ENCODE measurements at places on chromosomes 3 and 15. TPM values are rescaled to one million over a fixed set of nuclear protein-coding genes. Genes with fewer than 3 reads are reported as not detected.

GRCh38 chr3:194860725-194861124 is 175.0 kb downstream of the FAM43A start:
- DNase-seq: no peak

DNA sequence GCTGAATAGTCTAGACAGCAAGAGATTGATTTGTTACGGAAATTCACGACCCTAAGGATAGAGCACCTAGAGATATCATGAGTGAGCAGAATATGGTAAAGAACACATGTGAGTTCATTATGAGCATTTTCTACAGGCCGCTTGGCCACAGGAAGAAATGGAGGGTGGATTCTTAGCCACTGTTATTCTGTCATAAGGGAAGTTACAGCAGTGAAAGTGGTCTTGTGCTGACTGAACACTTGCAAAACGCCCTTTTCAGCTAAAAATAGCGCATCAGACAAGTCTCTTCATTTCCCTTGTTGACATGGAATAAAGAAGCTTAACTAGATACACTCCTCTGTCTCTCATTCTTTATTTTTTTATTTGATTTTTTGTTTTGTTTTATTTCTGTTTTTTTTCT is 19.8 kb downstream of the DGKG start:
- DNase-seq: no peak

- DNase-seq: no peak
Measured at GRCh38 chr15:30928076-30928475, 24.4 kb downstream of the FAN1 start.

Gene UROC1
- total RNA-seq: not detected

- no peak for DNase-seq
Measured at GRCh38 chr3:64229903-64230302, 4.6 kb upstream of the PRICKLE2 start.

DNA sequence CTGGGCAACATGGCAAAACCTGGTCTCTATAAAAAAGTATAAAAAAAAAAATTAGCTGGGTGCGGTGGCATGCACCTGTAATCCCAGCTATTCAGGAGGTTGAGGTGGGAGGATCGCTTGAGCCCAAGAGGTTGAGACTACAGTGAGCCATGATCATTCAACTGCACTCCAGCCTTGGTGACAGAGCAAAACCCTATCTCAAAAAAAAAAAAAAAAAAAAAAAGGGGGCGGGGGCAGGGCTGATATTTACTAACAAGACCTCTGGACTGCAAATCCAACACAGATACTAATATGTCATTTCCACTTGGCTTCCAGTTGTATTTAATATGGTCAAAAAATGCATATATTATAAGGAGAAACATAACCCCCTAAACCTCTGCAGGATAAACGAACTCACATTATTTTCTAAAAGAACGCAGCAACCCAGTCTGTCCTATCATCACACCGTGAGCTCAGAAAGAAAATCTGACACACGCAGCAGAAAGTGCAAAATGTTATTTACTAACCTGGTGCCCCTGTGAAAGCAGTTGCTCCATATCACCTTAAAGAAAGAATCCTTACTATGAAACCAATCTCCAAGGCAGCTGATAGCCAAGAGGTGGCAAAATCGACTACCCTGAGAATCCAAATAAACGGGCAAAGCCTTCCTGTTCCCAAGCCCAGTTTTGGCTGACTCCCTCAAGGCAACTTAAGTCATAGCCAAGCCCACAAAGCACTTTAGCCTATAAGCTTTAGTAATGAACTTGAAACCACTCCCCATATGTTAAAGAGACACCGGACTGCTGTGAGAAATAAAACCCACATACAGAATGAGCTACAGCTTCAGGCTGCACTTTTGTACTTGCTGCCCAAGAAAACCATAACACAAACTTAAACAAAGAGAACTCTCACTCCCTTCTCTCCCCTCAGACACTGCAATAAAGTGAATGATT is 39.3 kb downstream of the PLD1 start:
- no peak for DNase-seq

- no peak for DNase-seq
Measured at GRCh38 chr3:156109989-156110388, 10.4 kb upstream of the KCNAB1 start.

- DNase-seq: no peak
Measured at GRCh38 chr3:188979248-188979647, 192.5 kb upstream of the TPRG1 start.

- DNase-seq: no peak
Measured at GRCh38 chr3:29488922-29489321, 208.1 kb downstream of the RBMS3 start.

Gene EOMES
- not detected for total RNA-seq

GRCh38 chr15:24054547-24055245 is 367.6 kb upstream of the NDN start:
- DNase-seq: no peak

Gene CADM2
- 0.65 TPM for total RNA-seq

- DNase-seq: no peak
Measured at GRCh38 chr3:180002006-180002405, 34.7 kb downstream of the PEX5L start.

- DNase-seq: no peak
Measured at GRCh38 chr3:189270248-189270832, 98.6 kb downstream of the TPRG1 start.

- DNase-seq: no peak
Measured at GRCh38 chr3:178512647-178513046, 23.6 kb upstream of the KCNMB2 start.

Gene CLDN16
- total RNA-seq: not detected

GRCh38 chr3:4464576-4464975 is 2.5 kb downstream of the SUMF1 start:
- DNase-seq: no peak

GRCh38 chr3:76078101-76078500 is 292.8 kb upstream of the ZNF717 start:
- no peak for DNase-seq

Gene PLA2G4E
- total RNA-seq: 0.08 TPM

DNA sequence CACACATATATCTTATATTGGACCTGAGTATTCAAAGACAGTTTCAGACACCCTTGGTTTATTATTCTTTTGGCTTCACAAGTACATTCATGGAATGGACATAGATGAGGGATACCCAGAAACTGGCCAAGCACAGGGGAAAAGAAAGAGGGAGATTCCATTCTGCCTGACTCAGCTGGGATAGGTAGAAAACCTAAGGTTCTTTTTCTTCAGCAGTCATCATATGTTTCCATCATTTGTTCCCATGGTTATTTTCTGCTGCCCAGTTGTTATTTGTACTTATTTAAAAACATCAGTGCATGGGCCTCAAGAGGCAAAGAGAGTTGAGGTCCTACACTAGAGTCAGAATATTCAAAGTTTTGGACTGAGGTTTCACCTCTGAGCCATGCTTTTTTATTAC is 91.8 kb downstream of the FILIP1L start:
- DNase-seq: no peak

Gene MAP1A
- total RNA-seq: 182 TPM

GRCh38 chr15:71937650-71938311 is 127.4 kb downstream of the NR2E3 start:
- DNase-seq: no peak

- peak; percentile 87 for DNase-seq
Measured at GRCh38 chr3:111859061-111859973, at the start of gene PHLDB2. Gene PHLDB2 (plus strand): TSS chr3:111859265. CDS start chr3:111884078, 24,813 bp downstream.

DNA sequence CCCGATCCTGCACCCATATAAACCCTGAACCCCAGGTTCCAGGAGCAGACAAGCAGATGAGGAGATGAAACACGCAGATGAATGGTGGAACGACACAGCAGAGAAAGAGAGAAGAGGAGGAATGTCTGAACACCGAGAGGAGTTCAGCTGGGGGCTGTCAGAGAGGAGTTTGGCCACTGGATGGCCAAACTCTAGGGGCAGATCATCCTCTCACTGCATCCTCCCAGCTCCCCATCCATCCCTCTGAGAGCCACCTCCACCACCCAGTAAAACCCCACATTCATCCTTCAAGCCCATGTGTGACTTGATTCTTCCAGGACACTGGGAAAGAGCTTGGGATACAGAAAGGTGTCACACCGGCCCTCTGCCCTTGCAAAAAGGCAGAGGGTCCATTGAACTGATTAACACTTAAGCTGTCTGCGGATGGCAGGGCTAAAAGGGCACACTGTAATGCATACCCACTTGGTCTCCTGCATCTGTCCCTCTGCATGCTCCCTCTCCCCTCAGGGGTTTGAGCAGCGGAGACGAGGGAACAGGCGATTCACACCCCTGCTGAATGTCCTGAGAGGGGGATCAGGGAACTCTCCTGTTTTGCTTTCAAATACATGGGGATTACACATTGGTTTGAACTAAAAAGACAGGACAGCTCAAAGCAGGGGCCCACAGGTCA is 53.8 kb downstream of the TMED3 start:
- DNase-seq: no peak

DNA sequence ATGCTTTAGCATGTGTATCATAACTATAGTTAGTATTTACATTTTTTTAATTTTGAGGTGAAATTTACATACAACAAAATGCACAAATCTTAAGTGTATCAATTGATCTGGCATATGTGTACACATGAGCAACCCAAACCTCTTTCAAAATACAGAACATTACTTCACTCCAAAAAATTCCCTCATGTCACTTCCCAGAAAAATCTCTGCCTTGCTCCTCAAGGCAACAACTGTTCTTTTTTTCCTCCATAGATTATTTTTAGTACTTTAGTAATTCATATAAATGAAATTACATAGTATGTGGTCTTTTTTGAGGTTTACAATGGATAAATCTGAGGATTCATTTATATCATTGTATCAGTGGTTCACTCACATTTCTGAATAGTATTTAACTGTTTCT is 84.9 kb downstream of the TRIM42 start:
- DNase-seq: no peak

Gene KPNA4
- total RNA-seq: 144 TPM

DNA sequence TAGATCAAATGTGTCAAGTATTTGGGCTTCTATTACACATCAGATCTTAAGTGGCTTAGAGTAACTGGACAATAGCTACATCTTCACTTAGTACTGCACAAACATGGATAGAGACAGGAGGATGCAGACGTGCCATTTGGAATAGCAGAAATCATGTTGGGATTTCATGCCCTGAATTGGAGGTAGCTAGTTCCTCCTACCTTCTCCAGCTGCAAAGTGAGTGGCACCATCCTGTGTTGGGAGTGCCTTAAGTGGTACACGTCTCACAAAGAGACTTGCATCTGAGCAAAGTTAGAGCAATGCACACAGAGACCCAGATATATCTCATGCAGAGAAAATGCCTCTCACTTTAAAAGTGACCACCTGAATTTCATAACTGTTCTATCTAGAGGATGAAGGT is 136.5 kb downstream of the SSR3 start:
- DNase-seq: no peak

DNA sequence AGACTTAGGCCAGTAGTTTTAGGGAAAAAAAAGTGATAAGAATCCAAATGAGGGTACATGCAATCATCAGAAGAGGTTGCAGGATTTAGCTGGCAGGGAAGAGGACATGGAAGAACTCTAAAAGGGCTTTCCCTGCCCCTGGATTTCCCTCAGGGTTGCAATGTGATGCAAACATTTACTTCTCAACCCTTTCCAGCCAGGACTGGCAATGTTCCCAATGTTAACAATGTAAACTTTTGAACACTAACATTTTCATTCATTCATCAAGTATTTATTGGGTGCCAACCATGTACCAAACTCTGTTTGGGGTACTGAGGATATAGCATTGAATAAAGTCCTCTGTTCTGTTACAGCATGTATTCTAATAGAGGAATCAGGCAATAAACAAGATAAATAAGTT is 349.4 kb upstream of the LRRC3B start:
- no peak for DNase-seq

Gene TLR9
- total RNA-seq: 0.16 TPM

- no peak for DNase-seq
Measured at GRCh38 chr3:57029924-57030323, 30.5 kb upstream of the SPATA12 start.

GRCh38 chr3:180295811-180296210 is 259.1 kb upstream of the PEX5L start:
- DNase-seq: no peak

DNA sequence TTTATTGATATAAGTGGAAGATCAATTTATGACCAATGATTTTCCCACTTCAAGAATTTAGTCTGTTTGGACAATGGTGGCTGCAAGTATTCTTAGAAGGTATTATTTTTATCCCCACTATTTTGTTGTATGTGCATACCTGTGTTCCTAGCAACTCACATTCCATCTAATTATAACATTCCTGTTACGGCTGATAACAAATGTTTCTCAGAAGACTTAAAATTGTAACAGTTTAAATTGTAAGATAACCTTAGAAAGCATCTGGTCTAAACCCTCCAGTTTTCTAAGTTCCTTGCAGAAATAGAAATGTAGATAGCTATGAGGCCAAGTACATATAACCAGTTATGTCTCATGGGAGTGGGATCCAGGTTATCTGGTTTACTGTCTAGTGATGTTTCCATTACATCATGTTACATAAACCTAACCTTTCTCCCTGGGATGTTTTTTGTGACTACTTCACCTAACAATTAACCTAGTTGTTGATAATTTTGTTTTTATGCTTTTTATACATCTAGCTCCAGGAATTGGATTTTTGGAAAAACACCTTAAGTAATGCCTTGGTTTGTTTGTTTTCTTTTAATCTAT is 11.1 kb upstream of the MFN1 start:
- DNase-seq: no peak

Gene THRB
- total RNA-seq: 27.2 TPM

DNA sequence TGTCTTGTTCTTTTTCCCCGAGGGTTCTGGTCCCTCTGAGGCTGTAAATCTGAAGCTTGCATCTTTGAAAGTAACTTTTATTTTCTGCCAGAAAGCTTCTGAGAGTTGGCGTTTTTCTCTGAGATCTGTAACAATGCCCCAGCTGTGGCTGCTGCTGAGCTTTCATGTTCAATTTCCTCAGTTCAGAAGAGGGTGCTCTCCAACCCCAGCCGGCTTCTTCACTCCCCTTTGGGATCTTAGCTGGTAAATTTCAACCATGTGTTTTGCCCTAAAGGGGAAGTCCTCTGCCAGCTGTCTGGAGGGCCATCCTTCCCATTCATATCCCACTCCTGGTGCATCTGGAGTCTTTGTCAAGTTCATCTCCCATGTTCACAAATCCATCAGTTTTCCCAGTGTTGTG is 18.3 kb upstream of the CFAP100 start:
- no peak for DNase-seq

Gene ZBTB11
- 8.4 TPM for total RNA-seq

- DNase-seq: no peak
Measured at GRCh38 chr3:150149651-150150051, 179.0 kb upstream of the PFN2 start.

GRCh38 chr15:45641374-45641781 is 6.5 kb downstream of the SQOR start:
- no peak for DNase-seq

GRCh38 chr3:169286214-169286613 is 377.3 kb downstream of the MECOM start:
- DNase-seq: no peak

DNA sequence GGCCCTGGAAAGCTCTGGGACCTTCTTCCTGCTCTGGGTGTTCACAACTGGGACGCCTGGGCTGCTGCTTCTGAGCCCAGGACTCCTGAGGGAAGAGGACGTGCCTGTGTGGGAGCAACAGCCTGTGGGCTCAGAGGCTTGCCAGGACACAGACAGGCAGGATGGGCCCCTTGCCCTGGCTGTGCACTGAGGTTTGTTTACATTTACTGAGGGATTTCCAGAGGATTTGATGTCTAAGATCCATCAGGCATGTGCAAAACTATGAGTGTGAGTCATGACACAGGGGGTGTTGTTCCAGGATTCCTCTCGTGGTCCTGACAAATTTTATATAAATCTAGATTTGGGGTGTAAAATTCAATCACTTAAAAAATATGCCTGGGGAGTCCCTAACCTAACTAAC is 10.6 kb downstream of the CCR9 start:
- no peak for DNase-seq

- DNase-seq: no peak
Measured at GRCh38 chr15:57865294-57865693, 158.8 kb downstream of the POLR2M start.

Gene EIF2A
- 65.4 TPM for total RNA-seq

Gene DAPK2
- 31.8 TPM for total RNA-seq

Data from cardiac septum (tissue), 1 donor.